ENCODE measurements at places on chromosomes 5 and 9.

DNA sequence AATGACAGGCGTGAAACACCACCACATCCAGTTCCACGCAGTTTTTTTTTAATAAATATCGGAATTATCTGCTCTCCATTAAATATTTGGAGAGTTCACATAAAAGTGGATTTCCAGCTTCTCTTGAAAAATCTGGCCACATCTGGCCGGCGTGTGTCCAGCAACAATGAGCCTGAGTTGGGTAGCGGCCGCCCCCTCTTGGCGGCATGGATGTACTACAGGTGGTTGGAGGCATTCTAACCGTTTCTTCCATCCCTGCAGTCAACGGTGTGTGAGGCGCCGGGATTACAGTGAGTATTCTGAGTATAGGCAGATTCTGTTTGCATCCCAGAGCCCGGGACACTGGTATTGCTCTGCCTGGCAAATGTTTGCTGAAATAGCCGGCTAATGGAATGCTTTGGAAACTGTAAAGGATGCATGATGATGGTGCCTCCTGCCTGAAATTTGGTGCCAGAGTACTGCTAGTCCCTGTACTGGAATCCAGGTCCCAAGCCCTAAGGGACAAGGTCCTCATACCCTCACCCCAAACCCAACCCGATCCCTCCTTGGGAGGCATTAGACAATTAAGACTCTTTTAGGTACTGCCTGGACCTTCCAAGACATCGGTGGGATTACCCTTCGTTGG, 13.6 kb upstream of the GM2A start:
- peak; percentile 54 for DNase-seq

DNA sequence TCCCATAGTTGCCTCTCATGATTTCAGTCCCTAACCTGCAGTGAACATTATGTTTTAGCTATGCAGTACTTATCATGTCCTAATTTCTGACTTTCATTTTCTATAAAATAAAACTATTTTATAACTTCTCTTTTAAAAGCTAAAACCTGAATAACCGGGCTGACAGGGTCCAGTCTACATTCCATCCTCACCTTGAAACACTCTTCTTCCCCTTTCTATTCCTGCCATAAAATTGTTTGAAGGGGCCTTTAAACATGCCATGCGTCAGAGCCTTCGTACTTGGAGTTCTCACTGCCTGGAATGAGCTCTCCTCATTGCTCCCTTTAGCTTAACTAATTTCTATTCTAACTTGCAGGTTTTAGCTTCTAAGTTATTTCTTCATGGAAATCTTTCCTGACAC, 143.0 kb upstream of the PRLR start:
- no peak for DNase-seq

DNA sequence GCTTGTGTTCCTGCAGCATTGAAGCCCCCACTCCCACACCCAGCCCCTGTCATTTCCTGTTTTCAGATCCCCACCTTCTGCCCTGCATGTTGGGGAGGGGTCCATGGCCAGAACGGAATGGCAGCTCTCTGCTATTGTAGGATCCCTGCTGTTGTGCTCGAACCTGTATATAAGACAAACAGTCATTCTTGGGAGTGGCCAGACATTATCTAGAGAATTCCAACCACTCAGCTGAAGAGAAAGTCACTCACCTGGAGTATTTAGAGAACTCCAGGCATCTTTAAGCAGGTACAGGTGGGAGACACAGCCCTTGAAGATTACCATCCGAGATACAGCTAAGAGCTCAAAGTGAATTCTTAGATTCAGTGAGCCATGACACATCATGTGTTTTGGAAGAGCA, 96.1 kb downstream of the C9orf152 start:
- DNase-seq = no peak

- DNase-seq = no peak
Observed at GRCh38 chr5:108543486-108543885, 161.6 kb upstream of the FBXL17 start.

GRCh38 chr9:27528076-27528885, 1.3 kb downstream of the MOB3B start:
- DNase-seq = peak; percentile 57

- DNase-seq = no peak
Observed at GRCh38 chr5:52859628-52860027, 71.9 kb downstream of the ITGA1 start.

DNA sequence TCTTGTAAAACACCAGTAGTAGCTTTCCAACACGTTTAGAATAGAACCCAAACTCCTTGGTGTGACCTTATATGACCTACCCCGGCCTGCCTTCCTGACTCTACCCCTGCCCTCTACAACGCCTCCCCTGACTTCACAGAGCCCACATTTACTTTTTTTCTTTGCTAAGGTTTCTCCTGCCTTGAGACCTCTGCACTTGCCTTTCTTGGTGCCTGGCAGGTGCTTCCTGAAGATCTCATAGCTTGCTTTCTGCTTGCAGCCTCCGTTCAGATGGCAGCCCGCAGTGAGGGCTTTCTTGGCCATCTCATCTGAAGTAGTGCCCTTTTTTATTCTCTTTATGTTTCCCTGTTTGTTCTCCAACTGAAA, 24.3 kb downstream of the NUP214 start:
- DNase-seq = no peak

DNA sequence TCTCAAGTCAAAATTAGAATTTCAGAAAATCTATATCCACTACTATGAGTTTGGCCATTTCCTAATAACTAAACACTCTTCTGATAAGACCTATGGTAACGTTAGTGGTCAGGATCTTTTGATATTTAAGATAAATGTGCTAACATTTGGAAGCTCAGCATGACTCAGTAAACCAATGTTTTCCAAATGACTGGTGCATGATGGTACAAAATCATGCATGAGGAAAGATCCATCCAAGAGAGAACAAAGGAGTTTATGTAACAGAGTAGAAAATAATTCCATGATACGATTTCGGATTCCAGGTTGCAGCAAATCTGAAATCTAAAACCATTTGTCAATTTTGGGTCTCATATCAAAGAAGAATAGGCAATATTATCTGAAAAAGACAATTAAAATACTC, 279.2 kb downstream of the NSG2 start:
- DNase-seq = no peak

DNA sequence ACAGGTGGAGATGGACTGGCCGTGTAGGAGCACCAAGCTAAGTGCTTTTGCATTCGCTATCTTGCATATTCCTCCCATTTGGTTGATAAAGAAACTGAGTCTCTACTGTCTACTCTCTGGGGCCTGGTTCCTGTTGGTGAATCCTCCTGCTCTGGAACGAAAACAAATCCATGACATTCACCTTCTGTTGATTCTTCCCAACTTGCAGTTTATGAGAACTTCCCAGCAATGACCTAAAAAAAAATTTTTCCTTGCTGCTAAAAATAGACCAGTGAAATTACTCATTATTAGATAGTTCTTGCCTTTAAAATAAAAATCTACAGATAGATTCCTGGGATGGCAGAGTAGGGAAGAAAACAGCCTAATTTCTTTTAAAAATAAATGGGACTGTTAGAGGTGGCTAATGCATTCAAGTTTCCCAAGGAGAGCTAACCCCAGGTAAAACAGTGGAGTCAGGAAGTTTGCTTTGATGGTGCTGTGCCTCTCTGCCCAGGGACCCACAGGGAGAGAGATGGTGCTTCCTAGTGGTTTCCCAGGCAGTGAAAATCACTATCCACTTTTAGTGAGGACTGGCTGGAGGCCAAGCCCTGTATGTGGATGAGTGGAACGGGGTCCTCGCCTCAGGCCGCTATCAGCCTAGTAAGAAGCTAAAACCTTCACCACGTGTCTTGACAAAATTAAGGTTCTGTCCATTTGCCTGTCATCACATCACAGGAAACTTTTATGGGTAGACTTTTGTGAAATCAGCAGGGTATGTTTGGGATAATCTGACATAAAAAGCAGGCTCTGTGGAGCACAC, 68.4 kb upstream of the NR3C1 start:
- no peak for DNase-seq

DNA sequence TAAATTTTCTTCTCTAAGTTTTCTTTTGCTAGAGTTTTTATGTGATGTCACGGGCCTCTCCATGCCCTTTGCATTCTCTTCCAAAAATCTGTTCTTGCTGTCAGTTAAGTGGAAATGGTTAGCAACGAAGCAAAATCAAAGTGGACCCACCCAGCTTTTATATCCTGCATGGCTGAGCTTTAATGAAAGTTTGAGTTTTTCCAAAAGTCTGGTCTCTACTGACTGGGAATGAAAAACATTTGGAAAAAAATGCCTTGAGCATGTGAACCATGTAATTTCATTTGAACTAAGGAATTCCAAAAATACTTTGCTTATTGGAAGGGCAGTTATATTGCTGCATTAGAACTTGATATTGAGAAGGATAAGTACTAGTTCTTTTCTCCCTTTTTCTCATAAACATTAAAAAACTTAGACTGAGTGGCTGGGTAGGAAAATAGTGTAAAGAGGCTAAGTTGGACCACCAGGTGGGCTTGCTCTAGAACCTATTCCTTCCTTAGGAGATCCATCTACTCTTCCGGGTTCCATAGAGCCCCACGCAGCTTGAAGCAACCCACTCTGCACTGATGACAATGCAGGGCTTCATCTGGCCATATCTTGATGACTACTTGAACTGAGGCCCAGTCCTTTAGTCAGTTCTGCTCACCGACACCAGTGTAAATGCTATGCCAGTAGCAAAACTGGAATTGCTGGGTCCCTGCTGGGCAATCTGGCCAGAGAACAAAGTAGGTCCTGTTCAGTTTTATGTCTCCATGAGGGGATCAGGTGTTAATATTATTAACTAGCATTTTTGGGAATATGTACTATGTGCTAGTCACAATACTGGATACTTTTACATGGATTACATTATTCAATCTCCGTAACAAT, 17.4 kb upstream of the RIC1 start:
- DNase-seq = no peak

DNA sequence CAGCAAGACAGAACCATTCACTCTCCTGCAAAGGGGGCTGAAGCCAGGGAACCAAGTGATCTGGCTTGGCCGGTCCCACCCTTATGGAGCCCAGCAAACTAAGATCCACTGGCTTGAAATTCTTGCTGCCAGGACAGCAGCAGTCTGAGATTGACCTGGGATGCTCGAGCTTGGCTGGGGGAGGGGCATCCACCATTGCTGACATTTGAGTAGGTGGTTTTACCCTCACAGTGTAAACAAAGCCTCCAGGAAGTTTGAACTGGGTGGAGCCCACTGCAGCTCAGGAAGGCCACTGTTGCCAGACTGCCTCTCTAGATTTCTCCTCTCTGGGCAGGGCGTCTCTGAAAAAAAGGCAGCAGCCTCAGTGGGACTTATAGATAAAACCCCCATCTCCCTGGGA, 60.5 kb downstream of the TNFSF8 start:
- no peak for DNase-seq

- DNase-seq = no peak
Observed at GRCh38 chr5:172541099-172541772, 86.9 kb upstream of the SH3PXD2B start.

- no peak for DNase-seq
Observed at GRCh38 chr5:73668017-73668416, 42.0 kb downstream of the ARHGEF28 start.

DNA sequence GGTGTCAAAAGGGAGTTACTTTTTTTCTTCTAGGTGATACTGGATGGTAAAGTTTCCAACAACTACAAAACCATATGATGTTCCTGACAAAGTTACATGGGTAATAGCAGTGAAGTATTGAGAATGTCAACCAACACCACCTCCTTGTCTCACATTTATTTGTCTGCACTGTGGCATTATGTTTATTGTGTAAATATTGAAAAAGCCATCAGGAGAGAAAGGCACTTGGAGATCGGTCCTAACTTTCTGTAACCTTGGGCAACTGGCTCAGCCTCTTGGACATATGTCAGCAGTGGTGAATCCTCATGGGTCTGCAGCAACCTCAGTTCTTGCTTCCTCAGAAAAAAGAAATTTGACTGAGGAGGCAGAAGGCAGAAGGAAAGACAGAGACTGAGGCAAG, 50.0 kb upstream of the ICE1 start:
- no peak for DNase-seq

GRCh38 chr9:135478191-135478590, 1.4 kb upstream of the PPP1R26 start:
- DNase-seq = no peak

DNA sequence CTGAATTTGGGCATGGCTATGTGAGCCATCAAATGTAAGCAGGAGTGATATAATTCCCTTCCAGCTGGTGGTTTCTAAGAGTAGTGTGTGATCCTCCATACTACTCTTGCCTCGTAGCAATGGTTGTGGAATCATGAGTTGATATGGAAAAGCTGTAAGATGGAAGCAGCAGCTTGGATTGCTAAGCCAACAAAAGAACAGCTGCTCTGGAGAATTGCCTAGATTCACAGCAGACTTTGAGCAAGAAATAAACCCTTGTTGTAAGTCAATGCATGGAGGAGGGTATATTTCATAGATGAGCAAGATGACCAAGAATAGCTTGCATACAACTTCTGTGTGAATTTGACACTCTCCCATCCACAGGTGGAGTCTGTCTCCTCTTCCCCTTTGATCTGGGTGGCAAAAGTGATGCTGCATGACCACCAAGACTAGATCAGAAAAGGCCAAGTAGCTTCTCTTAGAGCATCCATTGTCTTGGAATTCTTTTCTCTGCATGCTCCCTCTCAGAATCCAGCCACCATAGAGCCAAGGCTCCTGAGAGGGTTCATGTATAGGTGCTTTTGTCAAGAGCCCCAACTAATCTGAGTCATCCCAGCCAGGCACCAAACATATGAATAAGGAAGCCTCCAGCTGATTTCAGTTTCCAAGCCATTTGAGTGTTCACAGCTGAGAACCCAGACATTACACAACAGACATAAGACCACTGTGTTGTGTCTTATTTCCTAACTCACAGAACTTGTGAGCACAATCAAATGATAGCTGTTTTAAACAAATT, 79.0 kb downstream of the PRLR start:
- no peak for DNase-seq

DNA sequence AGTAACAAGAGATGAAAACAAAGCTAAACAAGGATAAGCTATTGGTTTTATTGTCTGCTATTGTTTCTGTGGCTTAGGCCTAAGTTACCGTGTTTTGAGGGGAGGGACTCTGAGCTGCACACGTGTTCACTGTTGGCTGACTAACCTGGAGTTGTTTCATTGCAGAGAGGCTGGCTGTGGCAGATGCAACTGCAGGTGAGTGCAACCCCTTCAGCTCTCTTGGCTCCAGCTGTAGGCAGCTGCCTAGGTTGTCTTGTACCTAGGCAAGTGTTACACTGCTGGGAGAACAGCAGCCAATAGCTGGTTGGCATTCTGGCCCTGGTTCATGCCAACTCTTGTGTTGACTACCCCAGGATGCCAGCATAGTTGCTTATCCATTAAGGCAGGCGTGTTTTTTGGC, 17.6 kb upstream of the MATR3 start:
- DNase-seq = no peak

- DNase-seq = no peak
Observed at GRCh38 chr5:149419532-149419858, 40.4 kb upstream of the IL17B start.

Measured in neural crest cell (in vitro differentiated cells).